Activated gamma-delta T cell treated with Interleukin-2 at 50 U/mL for 16 hours (primary cell): ENCODE measurements at places on chromosomes 6 and 20.

GRCh38 chr6:148085631-148086331, 256.9 kb upstream of the SASH1 start:
- no peak for DNase-seq

- no peak for DNase-seq
These were observed 71.3 kb upstream of the TOP1 start for GRCh38 chr20:40957265-40957760.

DNA sequence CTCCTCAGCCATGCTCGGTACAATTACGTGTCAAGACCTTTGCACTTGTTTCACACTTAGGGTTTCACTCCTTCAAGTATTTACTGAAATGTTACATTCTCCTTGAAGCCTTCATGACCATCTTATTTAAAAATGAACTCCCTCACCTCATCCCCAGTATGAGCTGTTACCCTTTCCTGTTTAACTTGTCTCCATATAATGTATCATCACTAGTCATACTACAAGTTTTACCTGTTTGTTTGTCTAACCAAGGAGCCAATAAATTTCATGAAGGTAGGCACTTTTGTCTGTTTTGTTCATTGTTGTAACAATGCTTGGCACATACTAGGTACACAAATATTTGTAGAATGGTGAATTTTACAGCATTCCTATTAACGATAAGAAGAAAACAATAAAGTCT, 46.1 kb upstream of the MTRF1L start:
- no peak for DNase-seq

GRCh38 chr20:25525867-25526266, 59.5 kb downstream of the NINL start:
- DNase-seq, result no peak

GRCh38 chr6:110265273-110265672, 85.0 kb downstream of the CDC40 start:
- no peak for DNase-seq

DNA sequence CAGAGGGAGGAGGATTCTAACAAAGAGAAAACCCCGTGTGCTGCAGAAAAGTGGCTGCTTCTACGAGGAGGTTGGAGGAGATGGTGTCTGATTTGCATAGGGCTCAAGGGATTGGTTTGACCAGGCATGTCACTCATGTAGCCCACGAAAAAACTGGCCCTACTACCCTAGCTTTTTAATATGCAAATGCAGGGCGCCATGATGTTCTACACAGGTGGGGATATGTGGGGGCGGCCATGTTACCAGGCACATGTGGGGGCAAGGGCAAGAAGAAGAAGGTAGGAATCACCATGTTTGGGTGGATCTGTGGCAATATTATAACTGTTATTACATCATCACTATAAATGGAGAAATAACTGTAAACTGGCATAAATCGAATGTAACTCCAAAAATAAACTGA, 9.9 kb downstream of the KIAA1755 start:
- no peak for DNase-seq

DNA sequence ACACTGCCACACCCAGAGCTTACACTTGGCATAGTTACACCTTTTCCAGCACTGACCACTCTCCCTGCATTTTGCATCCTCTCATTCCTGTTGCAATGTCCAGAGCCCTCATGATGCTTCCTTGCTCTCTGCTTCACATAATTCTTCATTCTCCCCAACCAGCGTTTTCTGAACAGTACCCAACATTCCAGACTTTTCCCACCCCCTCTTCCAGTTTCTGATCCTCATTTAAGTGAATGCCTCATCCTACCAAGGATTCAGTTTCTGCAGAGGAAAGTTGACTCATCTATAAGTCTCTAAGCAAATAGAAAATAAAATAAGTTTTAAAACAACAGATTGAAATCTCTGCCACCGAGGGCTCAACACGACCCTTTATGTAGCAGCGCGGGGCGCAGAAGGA, 321.3 kb upstream of the TCF21 start:
- no peak for DNase-seq

GRCh38 chr20:15482525-15482924, 1090.7 kb downstream of the KIF16B start:
- DNase-seq, result no peak

- DNase-seq, result no peak
These were observed 1.0 kb downstream of the TSHZ2 start for GRCh38 chr20:52972965-52973819.

DNA sequence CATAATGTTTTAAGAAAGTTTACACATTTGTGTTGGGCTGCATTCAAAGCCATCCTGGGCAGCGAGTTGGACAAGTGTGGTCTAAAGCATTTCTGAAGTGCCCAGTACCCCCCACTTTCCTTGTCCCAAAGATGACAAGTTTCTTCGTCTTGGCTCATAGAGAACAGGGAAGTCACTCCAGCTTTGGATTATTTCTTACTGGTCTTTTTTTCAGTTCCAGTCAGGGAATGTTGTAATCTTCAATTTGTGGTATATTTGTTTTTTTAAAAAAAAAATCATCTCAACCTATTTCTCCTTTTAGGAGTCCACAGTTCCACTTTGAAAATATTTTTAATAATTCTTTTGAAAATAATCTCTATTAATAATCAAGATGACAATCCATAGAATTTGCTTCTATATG, 34.0 kb downstream of the SLX4IP start:
- no peak for DNase-seq

DNA sequence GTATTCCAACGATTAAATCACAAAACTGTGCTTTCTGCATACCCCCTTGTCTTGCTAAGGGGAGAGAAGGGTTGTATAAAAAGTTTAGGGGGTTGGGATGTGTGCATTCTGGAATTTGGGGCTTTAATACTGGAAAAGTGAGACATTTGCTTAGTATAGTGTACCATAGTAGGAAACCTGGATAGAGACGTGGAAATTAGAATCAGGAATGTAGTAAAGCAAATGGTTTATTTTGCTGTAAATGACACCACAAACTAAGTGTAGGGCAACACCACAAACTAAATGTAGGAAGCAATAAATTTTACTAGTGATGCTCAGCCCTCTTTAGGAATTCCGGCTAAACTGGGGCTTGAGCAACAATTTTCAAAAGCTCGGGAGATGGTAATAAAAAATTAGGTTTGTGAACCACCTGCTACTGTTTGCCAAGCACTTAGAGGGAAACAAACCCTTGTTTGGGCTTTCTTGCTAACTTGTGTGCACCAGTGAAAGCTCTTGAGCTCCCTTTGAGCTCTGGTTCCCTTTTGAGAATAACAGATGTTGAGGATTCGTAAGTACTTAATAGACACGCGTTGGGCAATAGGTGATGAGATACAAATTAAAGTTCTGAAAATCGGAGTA, 13.8 kb downstream of the BRD2 start:
- no peak for DNase-seq

- DNase-seq, result no peak
These were observed 175.6 kb downstream of the BMP7 start for GRCh38 chr20:57090590-57091560.

- no peak for DNase-seq
These were observed 8.9 kb downstream of the VSTM2L start for GRCh38 chr20:37911838-37912281.

DNA sequence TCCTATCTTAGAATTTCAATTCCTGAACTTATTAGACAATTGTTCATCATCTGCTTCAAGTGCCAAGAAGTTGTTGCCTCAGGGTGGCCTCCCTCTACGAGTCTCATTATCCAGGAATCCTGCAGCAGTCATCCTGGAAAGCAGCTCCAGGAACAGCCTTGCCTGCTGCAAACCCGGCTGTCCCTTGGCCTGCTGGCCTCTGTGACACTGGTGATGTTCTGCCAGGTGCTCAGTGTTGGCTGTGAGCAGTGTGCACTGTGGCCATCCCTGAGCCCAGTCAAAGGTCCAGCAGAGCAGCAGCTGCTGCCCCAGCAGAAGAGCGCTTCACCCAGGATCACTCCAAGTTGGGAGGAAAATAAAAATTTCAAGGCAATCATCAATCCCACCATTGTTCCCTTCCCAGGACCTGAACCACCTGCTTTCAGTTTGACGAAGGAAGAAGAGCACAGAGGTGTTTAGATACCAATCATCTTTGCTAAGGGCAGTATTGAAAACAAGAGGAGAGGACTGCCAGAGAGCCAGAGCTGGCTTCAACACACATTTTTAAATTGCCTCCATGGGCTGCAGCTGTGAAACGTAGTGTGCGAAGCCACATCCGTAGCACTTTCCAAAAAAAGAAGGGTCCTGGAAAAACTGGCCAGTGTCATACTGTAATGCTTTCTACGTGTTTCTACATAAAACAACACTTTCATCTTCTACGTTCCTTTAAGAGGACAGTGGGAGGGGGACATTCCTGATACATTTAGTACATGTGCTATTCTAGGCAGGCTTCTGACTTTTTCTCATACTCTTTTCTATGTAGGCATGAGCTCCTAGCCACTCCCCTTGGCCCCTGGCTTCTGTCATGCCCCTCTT, 7.2 kb upstream of the FAM50B start:
- DNase-seq, result no peak

DNA sequence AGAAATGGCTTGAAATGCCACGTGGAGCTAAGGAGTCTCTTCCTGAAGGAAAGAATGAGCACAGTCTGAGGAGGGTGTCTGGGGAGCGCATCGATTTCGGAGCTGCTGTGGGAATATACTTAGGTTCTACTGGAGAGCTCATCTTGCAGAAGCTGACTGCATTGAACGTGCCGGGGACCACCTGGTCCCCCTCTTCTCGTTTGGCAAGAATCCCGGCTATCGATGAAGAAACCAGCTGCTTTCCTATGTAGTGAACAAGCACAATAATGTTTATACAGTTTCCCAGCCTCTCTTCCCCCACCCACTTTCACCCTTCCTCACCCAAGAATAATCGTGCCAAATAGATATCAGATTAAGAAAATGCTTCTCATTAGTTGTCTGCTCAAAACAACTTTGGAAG, 242.5 kb downstream of the PACRG start:
- no peak for DNase-seq
